ENCODE measurements at places on chromosomes 13 and 19.
A peak's percentile ranks its signal among the peaks of the same experiment; 100 is the strongest.

DNA sequence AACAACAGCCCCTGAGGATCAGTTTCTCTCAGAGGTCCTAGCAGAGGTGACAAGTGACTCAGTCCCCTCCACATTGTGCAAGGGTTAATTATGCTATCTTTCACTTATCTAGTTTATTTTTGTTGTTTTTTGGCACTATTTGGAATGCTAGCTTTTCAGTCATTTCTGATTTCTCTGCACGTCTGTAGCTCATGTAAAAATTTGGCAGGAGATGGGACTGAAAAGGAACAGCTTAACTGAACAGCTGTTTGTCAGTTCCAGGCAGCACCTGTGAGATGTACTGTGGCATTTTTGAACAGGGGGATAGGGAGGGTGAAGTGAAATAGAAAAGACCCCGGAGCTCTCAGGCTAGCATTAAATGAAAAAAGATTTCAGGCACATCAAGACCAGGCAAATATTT, 313.5 kb downstream of the SUCLA2 start:
- DNase-seq = no peak

GRCh38 chr13:23616228-23616627, 46.0 kb downstream of the TNFRSF19 start:
- no peak for DNase-seq

- peak; percentile 40 for DNase-seq
Observed at GRCh38 chr13:102286326-102286725, 115.5 kb downstream of the FGF14 start.

- no peak for DNase-seq
Observed at GRCh38 chr13:83008212-83008929, 873.9 kb downstream of the SLITRK1 start.

DNA sequence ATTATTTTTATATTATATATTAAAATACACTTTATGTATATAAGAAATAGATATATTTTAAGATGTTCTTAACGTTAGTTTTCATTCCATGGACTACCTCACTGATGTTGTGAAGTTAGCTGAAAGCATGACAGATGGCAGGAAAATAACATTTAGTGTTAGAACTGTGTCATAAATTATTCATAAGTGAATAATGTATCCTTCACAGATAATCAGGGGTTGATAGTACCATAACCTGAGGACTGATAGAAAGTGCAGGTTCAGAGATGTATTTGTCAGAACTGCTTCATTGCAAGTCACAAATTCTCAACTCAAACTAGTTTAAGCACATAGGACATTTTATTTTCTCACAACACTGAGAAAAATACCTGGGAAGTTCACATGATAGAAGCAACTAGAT, 14.6 kb upstream of the DIAPH3 start:
- no peak for DNase-seq

GRCh38 chr19:55232286-55232602, 3.7 kb upstream of the TMEM86B start:
- no peak for DNase-seq

DNA sequence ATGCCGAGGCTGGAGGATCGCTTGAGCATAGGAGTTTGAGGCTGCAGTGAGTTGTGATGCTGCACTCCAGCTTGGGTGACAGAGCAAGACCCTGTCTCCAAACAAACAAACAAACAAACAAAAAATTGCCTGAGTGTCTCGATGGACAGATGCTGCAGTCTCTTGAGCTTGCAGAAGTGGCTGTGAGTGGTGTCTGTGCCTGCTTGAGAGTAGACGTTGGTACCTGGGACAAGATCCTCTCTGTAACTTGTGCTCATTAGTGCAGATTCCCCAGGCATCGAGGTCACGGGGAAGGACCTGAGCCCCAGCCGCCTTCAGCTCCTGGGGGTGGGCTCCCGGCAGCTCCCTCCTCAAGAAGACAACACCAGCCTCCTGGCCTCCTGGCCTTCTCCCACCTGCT, 8.6 kb upstream of the C5AR2 start:
- no peak for DNase-seq

DNA sequence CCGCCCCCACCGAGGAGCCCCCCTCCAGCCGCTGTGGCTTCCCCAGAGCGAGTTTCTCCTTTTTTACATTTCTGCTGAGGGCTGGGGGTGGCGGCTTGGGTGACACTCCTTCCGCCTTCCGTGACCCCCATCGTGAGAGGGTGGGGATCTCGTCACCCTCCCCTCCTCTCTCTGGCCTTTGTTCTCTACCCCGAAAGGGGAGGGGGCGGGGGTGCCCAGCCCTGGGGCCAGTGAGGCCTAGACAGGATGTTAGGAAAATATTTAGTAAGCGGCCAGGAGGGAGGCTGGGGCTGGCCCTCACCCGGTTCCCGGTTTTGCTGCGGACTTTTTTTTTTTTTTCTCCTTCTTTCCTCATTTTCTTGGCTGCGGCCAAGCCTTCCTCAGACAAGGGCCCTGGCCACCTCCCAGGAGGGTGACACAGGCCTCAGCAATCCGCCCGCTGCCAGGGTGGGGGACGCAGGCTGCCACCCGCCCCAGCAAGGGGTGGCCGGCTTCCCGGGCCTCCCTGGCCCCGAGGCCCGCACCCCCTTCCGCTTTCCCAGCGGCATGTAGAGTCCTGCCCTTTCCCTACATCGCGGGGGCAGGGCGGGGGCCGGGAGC, 3.9 kb downstream of the MIDN start:
- peak; percentile 73 for DNase-seq

DNA sequence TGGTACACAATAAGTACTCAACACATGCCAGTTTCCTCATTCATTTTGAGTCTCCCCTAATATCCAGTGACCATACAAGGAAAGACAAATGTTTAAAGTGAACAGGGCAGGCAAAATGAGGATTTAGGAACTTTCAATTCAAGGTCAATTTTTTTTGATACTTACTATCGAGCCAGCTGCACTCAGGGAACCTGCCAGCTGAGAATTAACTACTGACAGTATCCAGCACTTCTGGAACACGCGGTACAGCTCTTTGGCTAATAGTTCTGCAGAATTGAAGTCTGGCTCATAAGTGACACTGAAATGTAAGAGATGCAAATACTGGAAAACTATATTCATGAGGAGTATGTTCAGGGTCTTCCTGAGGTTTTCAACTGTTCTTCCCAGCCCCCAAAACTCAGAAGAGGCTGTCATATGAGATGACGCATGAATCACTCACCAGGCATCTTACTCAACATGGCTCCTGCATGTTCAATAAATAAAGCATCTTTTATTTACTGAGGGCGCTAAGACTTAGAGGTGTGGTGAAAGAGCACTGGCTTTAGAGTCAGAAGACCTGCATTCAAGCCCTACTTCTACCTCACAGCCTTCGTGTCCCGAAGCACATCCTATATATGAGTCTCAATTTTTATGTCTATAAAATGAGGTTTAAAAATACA, 25.6 kb downstream of the RUBCNL start:
- DNase-seq = no peak

DNA sequence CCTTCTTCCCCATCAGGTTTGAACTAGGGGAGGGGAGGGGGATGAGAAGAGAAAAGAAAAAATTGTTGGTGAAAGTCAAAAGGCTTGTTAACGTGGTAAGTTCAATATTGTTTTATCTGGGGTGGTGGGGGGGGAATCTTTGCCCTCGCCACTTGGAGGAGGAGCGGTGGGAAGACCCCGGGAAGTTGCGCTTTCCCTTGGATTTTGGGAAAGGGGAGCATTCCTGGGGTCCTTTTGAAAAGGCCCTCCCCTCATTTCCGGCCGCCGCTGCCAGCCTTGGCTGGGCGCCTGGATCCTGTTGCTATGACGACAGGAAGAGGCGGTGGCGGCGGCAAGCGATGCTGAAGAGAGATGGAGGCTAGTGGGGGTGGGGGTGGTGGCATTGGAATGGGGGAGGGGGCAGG, 4.6 kb upstream of the CACNG8 start:
- no peak for DNase-seq

DNA sequence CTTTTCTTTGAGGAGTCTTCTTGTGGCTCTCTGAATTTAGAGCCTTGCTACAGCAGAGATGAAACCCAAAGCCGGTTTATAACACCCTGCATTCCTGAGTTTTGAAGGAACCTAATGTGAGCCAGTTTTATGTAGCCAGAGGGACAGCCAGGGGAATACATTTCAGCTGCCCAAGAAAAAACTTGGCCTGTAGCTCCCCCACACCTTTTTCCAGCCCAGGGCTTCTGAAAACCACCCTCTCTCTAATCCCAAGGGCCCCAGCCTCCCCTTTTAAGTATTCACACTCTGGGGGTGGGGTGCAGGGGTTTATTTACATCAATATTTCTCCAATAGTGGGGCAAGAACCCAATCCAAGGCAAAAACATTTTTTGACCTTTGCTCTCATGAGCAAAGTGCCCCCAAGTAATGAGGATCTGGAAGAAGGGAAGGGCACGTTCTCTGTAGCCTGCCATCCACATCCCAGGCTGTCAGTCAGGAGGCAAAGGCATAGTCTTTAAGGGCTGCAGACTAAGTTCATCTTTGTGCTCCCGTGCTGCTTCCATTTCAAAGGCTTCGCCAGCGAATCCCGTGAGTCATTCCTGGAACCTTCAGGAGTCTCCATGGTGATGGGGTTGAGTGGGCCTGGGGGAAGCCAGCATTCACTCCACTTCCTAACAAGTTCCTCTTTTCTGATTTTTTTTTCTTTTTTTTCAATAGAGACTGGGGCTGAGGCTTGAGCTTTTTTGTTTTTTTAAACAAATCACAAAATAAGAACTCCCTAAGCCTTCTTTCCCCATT, 33.2 kb upstream of the MEDAG start:
- peak; percentile 54 for DNase-seq

DNA sequence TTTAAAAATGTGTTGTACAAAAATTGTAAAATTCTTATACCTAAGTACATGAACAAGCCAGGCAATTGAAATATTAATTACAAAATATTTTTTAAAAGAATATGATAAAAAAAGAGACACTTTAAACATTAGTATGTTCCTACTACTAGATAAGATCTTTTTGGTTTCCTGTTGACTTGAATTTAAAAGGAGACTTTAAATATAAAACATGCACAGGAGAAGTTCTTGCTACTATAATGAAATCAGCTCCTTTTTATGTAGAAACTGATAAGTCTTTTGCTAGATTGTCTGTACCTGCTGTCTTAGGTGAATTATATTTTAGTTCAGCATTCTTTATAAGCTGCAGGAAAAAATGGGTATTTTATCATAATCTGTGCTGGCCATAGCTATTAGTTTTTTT, 140.2 kb downstream of the TNFSF13B start:
- DNase-seq = no peak

- no peak for DNase-seq
Observed at GRCh38 chr13:28022848-28023518, 34.5 kb upstream of the URAD start.

DNA sequence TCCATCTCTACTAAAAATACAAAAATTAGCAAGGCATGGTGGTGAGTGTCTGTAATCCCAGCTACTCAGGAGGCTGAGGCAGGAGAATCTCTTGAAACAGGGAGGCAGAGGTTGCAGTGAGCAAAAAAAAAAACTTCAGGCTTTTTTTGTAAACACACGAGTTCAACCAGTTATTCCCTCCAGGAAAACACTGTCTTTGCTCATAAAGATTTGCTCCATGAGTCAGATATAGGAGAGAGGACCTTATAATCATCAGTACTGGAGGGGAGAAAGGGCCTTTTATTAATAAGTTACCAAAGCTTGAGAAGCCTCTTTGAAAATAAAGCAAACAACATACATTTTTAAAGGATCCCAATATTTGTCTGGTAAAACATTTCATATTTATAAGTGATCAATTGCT, 110.7 kb downstream of the EFNB2 start:
- no peak for DNase-seq

DNA sequence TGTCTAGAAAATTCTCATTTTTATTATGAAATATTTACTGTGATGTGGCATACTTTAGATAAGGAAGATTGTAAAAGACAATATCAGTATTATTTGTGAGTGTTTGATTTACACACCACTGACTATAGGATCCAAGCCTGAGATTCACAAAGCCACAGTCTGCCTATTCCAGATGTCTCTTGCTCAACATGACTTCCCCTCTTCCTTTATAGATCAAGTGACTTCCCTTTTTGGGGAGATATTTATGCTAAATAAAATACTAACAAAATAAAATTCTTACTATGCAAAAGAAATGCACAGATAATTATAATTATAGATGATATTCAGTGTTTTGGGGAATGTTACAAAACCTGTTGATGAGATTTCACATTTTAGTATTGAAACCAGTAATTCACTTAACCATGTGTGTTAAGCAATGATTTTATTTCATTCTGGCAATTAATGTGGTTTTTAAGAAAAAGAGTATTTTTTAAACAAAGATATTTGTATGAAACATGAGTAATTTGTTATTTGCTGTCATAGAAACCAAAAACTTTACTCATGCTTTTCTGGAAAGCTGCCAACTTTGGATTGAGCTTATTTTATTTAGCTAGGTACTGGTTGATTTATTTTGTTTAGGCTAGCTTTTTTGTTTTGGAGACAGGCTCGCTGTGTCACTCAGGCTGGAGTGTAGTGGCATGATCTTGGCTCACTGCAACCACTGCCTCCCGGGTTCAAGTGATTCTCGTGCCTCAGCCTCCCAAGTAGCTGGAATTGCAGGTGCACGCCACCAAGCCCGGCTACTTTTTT, 13.7 kb upstream of the GPR183 start:
- DNase-seq = peak; percentile 31

GRCh38 chr13:46035066-46035465, 17.5 kb downstream of the ZC3H13 start:
- DNase-seq = peak; percentile 39

DNA sequence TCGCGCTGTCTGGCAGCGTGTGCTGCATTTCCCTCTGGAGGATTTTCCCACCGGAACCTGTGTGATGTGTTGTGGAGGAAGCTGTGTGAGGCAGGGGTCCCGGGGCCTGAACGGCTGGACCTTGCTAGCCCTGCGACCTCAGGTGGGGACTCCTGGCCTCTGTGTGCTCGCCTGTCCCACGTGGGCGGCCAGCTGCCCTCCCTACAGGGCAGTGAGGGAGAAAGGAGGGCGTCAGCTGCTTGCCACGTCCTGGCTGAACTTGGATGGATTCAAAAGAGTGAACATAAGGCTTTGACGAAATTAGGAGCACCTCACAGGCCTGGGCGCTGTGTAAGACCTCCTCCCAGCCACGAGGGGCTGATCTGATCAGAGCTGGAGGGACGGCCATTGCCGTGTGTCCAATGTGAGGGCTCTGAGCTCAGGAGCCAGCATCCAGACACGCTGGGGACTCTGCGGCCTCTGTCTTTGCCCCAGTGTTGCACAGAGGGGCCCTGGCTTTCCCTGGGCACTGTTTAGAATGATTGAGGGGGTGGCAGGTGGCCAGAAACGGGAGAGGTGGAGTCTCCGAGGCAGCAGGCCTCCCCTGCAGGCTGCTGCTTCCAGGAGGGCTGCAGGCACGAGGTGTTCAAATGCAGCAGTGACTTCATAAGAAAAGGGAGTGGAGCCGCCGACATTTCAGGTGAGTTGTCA, 13.0 kb downstream of the TFDP1 start:
- DNase-seq = no peak
